Heart left ventricle (tissue), 16 donors: ENCODE measurements at places on chromosomes 1 and 21. TPM values are rescaled to one million over a fixed set of nuclear protein-coding genes. Genes with fewer than 3 reads are reported as not detected.

DNA sequence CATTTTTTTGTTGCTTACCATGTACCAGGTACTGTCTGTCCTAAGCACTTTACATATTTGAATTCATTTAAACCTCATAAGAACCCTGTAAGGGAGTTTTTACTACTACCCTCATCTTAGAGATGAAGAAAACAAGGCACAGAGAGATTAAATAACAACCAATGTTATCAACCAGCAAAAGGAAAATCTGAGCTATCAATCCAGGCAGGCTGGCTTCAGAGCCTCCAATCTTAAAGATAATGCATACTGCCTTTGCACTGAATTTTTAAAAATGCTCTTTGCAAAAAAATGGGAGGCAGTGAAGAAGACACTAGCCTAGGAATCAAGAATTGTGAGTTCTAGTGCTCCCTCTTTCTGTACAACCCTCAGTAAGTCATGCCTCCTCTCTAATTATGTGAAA is 18.7 kb downstream of the NDC1 start:
- no peak for DNase-seq
- no peak overlapping the region for H3K4me3 ChIP-seq
- no peaks in the 10 kb centered on the region for H3K27me3 ChIP-seq
- peaks cover 37% of the 10 kb centered on the region for H3K36me3 ChIP-seq

DNA sequence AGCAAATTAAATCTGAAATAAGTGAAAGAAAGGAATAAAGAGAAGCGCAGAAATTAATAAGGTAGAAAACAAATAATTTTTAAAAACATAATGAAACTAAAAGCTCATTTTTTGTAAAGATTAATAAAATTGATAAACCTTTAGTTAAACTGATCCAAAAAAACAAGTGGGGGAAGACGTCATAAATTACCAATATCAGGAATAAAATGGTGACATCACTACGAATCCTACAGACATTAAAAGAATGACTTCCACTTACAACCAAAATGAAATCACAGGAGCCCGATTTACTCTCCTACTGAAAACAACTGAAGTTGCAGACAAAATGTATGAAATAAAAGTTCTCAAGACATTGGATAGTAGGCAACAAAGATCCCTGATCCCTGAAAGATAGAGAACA is 68.1 kb upstream of the IFFO2 start:
- no peak overlapping the region for H3K27ac ChIP-seq
- H3K36me3 ChIP-seq = no peaks in the 10 kb centered on the region
- no peak overlapping the region for H3K4me3 ChIP-seq
- H3K27me3 ChIP-seq = peaks cover 11% of the 10 kb centered on the region

GRCh38 chr1:15329104-15329820 is 80.4 kb upstream of the EFHD2 start:
- H3K27me3 ChIP-seq = no peaks in the 10 kb centered on the region
- H3K36me3 ChIP-seq = no peaks in the 10 kb centered on the region
- H3K4me3 ChIP-seq = no peak overlapping the region
- H3K27ac ChIP-seq = no peak overlapping the region

The SERINC2 gene
- 2.3 TPM for total RNA-seq
